ENCODE measurements at places on chromosomes 5 and 9.

DNA sequence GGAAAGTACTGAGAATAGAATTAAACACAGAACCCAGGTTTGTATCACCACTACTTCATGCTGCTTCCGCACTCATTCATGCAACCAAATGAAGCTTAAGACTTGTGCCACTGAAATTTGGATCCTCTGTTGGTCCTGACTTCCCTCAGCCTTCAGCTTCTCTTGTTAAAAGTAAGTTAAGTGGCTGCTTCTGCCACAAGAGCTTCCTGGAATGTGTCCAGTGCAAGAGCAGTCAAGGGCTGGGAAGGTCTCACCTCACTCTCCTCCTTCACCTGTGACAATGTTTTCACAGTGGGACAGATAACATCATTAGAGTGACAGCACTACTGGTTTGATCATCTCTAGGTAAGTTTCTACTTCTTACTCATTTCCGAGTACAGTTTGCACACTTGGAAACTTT lies 7.9 kb downstream of the SNCAIP start:
- no peak for DNase-seq

DNA sequence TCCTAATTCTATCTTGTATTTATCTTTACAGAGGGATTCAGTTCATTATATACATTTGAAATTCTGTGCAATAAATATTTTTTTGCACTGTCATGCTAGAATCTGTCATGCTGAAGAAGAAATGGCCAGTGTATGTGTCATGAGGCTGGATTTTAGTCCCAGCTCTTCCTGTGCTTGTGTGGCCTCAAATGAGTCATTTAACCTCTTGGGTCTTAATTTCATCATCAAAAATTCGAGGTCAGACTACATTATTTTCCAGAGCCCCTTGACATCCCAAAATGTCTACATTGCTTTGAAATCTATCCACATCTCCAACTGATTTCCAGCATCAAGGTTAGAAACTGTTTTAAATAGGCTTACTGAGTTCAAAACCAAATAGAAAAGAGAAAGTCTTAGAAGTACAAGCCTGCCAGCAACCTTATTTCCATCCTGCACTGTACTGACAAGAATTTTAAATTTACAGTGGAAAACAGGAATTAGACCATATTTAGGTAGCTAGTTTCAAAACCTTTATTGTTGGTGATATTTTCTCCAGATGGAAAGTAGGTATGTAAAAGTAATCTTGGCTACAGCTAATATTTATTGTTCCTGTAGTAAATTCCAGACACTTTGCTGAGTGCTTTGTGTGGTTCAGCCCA lies 96.7 kb upstream of the MAMDC2 start:
- DNase-seq, result peak; percentile 96

- DNase-seq, result no peak
These were observed 13.0 kb upstream of the SPINK4 start for GRCh38 chr9:33227008-33227398.

- no peak for DNase-seq
These were observed 81.5 kb downstream of the VCAN start for GRCh38 chr5:83553000-83553486.

GRCh38 chr5:14413331-14413750 lies 168.3 kb upstream of the OTULINL start:
- no peak for DNase-seq

DNA sequence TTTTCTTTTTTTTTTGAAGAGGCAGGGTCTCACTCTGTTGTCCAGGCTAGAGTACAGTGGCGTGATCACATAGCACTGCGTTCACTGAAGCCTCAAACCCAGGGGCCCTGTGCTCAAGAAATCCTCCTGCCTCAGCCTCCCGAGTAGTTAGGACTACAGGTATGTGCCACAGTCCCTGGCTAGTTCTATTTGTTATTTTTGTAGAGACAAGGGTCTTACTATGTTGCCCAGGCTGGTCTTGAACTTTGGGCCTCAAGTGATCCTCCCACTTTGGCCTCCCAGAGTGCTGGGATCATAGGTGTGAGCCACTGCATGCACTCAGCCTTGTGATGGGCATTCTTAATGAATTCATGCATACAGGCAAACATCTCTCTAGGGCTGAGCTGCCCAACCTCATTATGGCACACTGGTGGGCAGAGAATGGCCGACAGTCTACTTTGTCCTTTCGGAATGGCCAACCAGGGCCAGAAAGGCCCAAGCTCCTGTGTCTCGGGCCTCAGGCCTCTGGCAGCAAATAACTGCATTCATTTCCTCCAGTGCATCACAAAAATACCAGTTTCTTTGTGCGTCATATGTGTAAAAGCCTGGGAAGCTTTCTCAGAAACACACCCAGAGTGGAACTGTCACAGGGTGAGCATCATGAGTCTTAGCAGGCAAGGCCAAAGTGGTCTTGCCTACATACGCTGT lies 27.2 kb downstream of the ANXA6 start:
- DNase-seq, result no peak

- no peak for DNase-seq
These were observed 49.8 kb downstream of the SYK start for GRCh38 chr9:90851444-90851843.

GRCh38 chr5:133778636-133779035 lies 166.3 kb upstream of the FSTL4 start:
- DNase-seq, result no peak

DNA sequence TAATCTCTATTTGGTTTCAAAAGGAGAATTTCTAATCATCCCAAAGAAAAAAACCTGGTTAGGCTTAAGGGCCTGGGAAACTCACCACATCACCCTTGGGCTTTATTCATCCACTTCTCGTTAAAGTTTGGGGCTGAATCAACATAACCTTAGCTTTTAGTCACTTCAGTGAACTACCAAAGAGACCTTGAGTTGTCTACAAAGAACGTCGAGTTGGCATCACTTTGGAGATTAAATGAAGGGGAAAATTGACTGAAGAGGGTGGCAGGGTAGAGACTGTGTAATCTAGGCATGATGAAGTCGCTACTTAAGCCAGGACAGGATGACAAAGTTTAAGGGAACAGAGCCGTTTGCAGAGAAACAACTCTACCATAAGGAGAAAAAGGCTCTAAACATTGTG lies 341.4 kb downstream of the RAB3C start:
- no peak for DNase-seq

- peak; percentile 82 for DNase-seq
These were observed 143.8 kb upstream of the CCDC152 start for GRCh38 chr5:42612750-42613366.

- peak; percentile 54 for DNase-seq
These were observed 369.8 kb downstream of the CSNK1G3 start for GRCh38 chr5:123881759-123882244.

DNA sequence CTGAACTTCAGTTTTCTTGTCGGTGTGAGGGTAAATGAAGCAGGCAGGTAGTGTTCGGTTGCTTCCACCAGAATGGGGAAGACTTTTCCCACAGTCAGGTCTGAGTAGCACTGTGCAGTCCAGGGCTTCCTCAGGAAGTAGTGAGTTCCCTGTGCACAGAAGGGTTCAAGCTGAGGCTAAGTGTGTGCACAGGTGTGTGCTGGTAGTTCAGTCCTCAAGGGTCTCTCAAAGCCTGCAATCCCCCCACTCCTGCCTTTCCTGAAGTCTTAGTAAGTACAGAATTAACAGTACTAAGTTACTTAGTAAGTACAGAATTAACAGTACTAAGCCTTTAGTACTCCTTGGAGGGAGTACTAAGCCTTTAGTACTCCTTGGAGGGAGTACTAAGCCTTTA lies 1.4 kb downstream of the DAB2IP start:
- no peak for DNase-seq

DNA sequence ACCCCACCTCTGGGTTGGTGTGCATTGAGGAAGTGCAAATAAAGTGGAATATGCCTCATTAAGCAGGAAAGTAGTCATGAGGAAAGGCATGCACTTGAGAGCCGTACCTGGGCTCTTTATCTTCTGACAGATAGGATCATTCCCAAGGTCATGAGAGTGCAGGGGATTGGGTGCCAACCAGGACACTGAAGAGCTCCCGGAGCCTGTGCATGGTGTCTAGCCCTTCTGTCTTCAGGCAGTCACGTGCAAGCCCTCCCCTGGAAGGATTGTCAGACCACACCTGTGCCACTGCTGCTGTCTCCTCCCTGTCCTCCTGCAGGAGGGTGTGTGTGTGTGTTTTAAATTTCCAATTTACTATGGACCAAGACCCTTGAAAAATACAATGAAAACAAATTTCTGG lies 69.6 kb downstream of the PDE8B start:
- DNase-seq, result no peak

DNA sequence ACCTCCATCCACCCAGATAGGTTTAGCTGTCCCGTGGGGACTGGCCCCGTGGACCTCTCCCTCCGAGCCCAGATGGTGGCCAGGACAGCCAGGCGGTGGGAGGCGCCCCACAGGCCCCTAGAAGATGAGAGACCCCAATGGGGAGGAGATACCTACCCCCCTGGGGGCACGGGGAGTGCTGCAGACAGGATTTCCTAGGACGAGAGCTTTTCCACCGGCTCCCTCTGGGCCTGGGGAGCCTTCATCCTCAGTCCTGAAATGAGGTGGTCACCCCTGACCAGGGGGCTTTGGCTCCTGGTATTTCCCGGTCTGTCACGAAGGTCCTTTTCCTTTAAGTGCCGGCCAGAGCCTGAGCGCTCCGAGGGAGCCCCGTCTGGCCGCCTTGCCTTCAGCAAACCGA lies 46.8 kb downstream of the MRPL36 start:
- DNase-seq, result no peak

DNA sequence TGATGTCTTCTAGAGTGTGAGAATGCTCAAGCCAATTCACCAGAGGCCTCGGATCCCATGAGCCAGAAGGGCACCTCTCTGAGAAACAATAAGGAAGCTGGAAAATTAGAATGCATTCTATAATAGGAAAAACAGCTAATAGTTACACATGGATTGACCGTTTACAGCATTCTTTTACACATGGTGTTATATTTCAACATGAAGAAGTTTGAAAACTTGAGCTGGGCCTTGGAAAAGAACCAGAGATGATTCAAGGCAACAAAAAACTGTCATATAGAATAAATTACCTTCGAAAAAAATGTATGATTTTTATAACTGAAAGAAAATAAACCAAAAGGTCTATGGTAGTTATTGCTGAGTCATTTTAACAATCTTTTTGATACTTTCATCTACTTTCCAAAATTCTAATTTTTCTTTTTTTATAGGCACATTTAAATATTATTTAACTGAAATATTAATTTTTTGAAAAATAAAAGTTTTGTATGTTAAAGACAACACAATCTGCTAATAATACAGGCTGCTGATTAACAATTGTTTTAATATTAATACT lies 6.2 kb downstream of the SH3TC2 start:
- no peak for DNase-seq

GRCh38 chr5:52910071-52910470 lies 79.1 kb upstream of the ITGA2 start:
- peak; percentile 43 for DNase-seq

- no peak for DNase-seq
These were observed 3.1 kb upstream of the EEIG1 start for GRCh38 chr9:127983847-127984289.

DNA sequence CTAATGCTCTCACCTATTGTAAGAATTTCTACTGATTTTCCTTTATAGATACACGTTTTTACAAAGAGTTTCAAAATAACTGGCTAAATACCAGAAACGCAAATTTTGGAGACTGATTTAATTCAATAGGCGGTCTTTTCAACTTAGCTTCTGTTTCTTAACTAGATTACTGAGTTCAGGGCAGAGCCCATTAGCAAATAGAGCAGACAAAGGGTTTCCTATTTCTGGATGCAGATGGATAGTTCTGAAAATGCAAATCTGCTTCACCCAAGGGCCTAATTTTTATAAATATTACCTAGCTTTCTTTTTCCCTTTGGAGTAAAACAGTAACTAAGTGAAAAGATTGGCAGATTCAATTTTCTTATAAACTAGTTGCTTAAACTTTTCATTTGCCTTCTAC lies 13.6 kb upstream of the KIAA1958 start:
- DNase-seq, result no peak

GRCh38 chr5:19987612-19988361 lies at the start of gene CDH18:
Gene CDH18 (minus strand): TSS chr5:19988200. CDS start chr5:19838986, 149,214 bp downstream.
- DNase-seq, result peak; percentile 56

- no peak for DNase-seq
These were observed 4.0 kb downstream of the ADGRD2 start for GRCh38 chr9:124454296-124454695.

GRCh38 chr9:68978066-68978465 lies 35.8 kb downstream of the PRKACG start:
- no peak for DNase-seq

- DNase-seq, result no peak
These were observed 12.5 kb downstream of the WNT8A start for GRCh38 chr5:138096363-138096762.

GRCh38 chr5:43256261-43256966 lies 56.8 kb downstream of the HMGCS1 start:
- no peak for DNase-seq

DNA sequence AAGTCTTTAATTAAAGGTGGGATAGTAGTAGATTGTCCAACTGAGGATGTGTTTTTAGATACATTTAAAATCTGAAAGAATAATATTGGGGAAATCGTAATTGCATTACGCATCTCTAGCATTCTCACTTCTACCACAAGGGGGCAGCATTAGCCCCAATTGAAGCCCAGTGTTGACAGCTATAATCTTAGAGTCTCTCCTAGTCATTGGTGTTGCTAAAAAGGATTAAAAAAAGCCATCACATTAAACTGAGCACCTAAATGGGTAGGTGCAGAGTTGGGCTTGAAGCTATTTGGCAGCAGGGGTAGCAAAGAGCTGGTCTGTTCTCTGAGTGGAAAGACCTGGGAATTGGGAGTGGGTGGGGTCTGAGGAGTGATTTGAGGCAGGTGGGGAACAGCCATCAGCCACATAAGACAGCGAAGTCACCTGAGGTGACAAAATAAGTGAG lies 177.2 kb downstream of the OSTF1 start:
- DNase-seq, result peak; percentile 41

DNA sequence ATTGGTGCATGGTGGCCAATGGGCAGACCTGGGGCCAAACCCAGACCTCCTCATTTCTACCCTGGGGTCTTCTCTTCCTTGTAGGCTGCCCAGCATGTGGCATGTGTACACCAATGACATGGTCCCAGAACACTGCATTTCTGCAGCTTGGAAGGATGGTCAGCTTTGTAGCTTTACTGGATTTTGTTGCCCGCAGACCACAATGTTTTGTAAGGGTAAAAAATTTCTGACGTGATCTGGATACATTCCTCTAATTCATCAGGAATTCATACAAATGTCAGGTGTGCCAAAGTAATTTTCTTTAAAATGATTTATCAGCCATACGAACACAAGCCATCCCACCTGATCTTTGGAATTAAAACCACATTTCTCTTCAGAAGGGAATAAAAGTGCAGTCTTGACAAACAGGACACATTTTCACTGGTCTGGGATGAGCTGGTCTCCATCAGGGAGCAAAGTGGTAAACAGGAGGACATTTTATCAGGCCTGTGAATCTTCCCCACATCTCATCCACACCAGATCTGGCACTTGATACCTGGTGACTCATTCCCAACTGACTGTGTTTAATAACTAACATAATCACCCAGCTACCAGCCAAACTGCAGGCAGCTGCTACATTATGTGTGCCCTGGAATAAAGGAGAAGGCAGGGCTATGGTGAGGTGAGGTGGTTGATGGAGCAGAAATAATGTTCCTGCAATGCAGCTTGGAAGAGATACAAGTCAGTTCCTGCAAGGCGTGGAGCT lies 103.9 kb downstream of the SPOCK1 start:
- DNase-seq, result no peak

GRCh38 chr9:110346325-110346724 lies 8.7 kb upstream of the TXNDC8 start:
- DNase-seq, result no peak

Measured in mesenchymal stem cell (in vitro differentiated cells and primary cell).